ENCODE measurements at places on chromosomes 7 and 10. TPM values are rescaled to one million over a fixed set of nuclear protein-coding genes. Genes with fewer than 3 reads are reported as not detected.
A peak's percentile ranks its signal among the peaks of the same experiment; 100 is the strongest.

DNA sequence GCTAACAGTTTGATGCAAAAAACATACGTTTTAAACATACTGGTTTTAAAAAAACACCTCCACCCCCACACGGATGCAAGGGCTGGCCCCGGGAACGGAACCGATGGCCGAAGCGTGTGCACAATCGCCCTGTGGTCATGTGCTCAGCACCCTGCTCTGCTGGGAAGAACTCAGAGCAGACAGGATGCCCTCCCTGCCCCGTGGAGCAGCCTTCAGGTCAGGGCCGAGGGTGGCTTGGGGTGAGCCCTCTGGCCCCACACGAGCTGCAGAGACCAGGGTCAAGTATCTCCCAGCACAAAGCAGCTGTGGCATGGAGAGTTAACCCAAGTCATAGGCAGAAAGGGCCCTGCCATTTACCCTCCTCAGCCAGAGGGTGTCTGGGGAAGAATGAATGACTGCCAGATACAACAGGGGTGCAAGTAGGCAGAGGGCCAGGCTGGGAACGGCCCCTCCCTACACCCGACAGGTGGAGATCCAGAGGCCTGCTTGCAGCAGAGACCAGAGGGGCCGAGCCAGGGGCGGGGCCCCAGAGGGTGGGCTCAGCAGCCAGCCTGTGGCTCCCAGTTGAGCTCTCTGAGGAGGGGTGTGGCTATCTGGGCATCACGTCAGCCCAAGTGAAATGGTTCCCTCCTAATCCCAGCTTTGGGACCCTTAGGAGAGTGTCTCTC is 56.8 kb downstream of the ZRANB1 start:
- no peak overlapping the region for H3K4me3 ChIP-seq
- H3K27me3 ChIP-seq, result no peaks in the 10 kb centered on the region
- H3K27ac ChIP-seq, result peak overlapping the region; percentile 71
- peak; percentile 44 for DNase-seq
- peaks cover 43% of the 10 kb centered on the region for H3K4me1 ChIP-seq
- no peaks in the 10 kb centered on the region for H3K36me3 ChIP-seq

DNA sequence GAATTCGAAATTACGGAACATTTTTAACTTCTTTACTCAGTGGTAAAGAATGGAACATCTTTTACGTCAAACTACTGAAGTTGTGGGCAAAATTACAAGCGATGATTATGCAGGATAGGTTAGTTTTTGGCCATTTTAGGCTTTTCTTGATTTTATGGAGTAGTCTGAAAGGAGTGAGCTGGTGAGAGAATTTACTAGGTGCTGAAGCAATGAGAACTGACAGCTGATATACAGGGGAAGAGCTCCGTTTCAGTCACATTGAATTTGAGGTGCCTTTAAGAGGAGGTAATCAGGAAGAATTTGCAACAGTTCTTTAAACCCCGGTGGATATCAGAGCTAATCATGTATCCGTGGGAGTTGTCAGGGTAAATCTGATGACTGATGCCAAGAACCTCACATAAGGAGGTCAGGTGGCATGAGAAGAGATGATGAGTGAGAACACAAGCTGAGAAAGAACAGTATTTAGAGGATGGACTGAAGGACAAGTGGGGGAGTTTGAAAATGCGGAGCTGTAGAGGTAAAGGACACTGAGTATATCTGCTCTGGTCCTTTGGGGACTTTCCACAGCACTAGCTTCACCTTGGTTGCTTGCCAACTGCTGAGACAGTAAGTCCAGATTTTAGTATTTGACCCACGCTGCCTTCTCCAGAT is 104.3 kb downstream of the AHR start:
- no peaks in the 10 kb centered on the region for H3K4me1 ChIP-seq
- H3K27ac ChIP-seq, result no peak overlapping the region
- H3K27me3 ChIP-seq, result no peaks in the 10 kb centered on the region
- DNase-seq, result no peak
- H3K36me3 ChIP-seq, result no peaks in the 10 kb centered on the region
- H3K4me3 ChIP-seq, result no peak overlapping the region

GRCh38 chr10:28806951-28807759 is 129.8 kb downstream of the BAMBI start:
- H3K27me3 ChIP-seq, result no peaks in the 10 kb centered on the region
- DNase-seq, result no peak
- no peaks in the 10 kb centered on the region for H3K36me3 ChIP-seq
- H3K4me1 ChIP-seq, result peaks cover 18% of the 10 kb centered on the region
- peak overlapping the region; percentile 82 for H3K27ac ChIP-seq
- H3K4me3 ChIP-seq, result no peak overlapping the region

The RADIL gene
- 3.2 TPM for total RNA-seq

DNA sequence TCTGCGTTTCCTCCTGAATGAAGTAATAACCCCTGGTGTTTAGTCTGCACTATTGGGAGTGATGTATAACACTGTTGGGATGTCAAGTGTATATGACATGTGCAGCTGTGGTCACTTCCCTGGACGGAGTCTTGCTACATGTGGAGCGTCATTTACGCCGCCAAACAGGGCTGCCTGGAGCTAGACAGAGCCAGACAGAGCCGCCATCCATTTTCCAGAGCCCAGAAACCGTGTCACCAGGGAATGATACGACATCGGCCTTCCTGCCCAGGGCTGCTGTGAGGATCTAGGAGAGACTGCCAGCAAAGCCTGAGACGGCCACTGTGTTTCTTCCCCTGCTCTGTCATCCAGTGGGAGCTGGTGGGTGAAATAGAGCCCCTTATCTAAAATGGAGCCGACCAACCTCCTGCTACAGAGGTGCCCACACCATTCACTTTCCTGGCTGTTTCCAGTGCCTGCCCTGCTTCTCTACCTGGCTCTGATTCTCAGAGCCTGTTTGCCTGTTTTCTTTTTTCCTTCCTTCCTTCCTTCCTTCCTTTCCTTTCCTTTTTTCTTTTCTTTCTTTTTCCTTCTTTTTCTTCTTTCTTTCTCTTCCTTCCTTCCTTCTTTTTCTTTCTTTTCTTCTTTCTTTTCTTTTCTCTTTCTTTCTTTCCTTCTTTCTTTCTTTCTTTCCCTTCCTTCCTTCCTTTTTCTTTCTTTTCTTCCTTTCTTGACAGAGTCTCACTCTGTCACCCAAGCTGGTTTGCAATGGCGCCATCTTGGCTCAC is 13.3 kb upstream of the FGFR2 start:
- H3K27me3 ChIP-seq, result no peaks in the 10 kb centered on the region
- no peak overlapping the region for H3K4me3 ChIP-seq

GRCh38 chr7:118872568-118872967 is 648.1 kb downstream of the ANKRD7 start:
- H3K27me3 ChIP-seq, result no peaks in the 10 kb centered on the region
- H3K27ac ChIP-seq, result no peak overlapping the region
- H3K36me3 ChIP-seq, result no peaks in the 10 kb centered on the region
- no peak for DNase-seq
- no peak overlapping the region for H3K4me3 ChIP-seq

DNA sequence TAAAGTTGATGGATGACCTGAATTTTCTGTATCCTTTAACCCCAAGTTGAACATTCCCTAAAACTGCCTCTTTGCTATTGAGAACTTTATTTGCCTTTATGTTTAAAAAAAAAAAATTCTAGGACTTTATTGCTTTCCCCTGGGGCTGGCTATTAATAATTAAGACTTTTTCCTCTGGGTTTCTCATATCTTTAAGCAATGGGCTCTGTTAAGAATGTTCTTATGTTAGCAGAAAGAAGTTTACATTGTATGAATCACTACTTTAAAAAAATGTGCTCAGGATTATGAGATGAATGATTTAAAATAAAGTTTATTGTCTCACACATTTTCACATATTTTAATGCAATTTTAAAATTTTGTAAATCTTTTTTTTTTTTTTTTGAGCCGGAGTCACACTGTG is 19.5 kb downstream of the TAX1BP1 start:
- H3K36me3 ChIP-seq, result no peaks in the 10 kb centered on the region
- H3K27me3 ChIP-seq, result no peaks in the 10 kb centered on the region
- H3K27ac ChIP-seq, result no peak overlapping the region
- no peak for DNase-seq
- no peaks in the 10 kb centered on the region for H3K4me1 ChIP-seq

DNA sequence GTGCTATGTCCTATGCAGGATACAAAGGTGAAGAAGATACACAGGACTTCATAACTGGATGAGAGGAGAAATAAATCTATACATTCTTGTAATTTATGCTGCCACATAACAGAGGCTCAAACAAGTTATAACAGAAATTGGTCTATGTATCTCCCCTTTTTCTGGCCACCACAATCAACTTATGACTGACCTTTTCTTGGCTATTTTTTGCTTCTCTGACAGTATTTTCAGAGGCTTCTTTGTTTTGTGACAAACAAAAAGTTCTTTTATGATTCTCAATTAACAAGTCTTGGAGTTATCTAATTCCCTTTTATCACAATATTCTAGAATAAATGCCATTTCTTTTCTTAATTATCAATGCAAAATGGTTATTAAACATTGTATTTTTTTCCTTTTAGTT is 953.0 kb upstream of the ZWINT start:
- no peak overlapping the region for H3K4me3 ChIP-seq
- no peaks in the 10 kb centered on the region for H3K27me3 ChIP-seq
- H3K36me3 ChIP-seq, result no peaks in the 10 kb centered on the region
- H3K4me1 ChIP-seq, result no peaks in the 10 kb centered on the region
- no peak overlapping the region for H3K27ac ChIP-seq

DNA sequence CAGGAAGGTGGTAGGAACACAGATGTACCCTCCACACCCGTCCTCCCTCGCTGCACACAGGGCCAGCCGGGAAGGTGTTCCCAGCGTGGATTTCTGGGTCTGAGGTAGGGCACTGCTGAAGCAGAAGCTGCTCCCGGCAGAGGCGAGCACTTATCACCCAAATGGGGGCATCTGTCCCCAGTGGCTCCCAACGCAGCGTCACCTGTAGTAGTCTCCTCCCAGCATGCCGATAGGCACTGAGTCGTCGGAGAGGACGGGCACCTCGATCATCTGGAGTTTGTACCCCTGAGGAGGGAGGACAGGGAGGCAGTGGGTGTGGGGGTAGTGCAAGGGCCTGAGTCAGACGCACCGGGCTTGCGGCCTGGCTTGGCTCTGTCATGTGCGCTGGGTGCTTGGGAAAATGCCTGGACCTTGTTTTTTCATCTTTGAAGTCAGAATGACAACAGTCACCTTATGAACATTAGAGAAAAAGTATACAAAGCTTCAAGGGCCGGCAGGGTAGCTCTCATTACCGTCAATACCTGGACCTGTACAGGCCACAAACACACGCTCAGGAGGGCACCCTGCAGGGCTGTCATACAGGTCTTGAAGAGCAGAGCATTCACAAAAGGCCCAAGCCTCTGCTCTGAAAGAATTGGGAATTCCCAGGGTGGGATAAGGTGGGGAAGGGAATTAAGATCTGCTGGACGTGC is 3.1 kb upstream of the PYROXD2 start:
- no peak overlapping the region for H3K27ac ChIP-seq
- no peak overlapping the region for H3K4me3 ChIP-seq
- no peaks in the 10 kb centered on the region for H3K27me3 ChIP-seq
- H3K36me3 ChIP-seq, result no peaks in the 10 kb centered on the region

DNA sequence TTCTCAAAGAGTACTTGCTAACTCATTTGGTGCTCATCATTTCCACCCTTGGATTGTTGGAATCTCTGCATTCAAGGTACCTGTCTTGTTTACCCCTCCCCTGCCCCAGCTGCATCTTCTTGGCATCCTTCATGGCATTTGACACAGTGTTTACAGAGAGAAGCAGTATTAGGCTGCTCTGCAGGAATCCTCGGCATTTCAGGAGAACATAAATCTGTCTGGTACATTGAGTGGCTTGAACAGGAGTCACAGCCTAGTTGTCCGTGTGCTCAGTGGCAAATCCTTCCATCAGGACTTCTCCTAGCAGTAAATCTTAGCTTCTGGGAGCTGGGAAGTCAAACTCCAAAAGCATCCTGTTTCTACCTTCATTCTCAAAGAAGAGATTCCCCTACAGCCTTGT is 136.8 kb upstream of the YAE1 start:
- no peaks in the 10 kb centered on the region for H3K4me1 ChIP-seq
- no peaks in the 10 kb centered on the region for H3K27me3 ChIP-seq
- DNase-seq, result no peak
- H3K27ac ChIP-seq, result no peak overlapping the region
- no peaks in the 10 kb centered on the region for H3K36me3 ChIP-seq
- no peak overlapping the region for H3K4me3 ChIP-seq

GRCh38 chr7:99083733-99084132 is 60.2 kb downstream of the SMURF1 start:
- peaks cover 8% of the 10 kb centered on the region for H3K4me1 ChIP-seq
- H3K27me3 ChIP-seq, result no peaks in the 10 kb centered on the region
- H3K27ac ChIP-seq, result no peak overlapping the region
- DNase-seq, result no peak
- no peaks in the 10 kb centered on the region for H3K36me3 ChIP-seq
- H3K4me3 ChIP-seq, result no peak overlapping the region

GRCh38 chr10:17643339-17643754 is 604 bp upstream of the STAM start:
- H3K27ac ChIP-seq, result peak overlapping the region; percentile 90
- peak overlapping the region; percentile 84 for H3K4me3 ChIP-seq
- no peaks in the 10 kb centered on the region for H3K36me3 ChIP-seq
- no peak for DNase-seq
- H3K27me3 ChIP-seq, result no peaks in the 10 kb centered on the region

DNA sequence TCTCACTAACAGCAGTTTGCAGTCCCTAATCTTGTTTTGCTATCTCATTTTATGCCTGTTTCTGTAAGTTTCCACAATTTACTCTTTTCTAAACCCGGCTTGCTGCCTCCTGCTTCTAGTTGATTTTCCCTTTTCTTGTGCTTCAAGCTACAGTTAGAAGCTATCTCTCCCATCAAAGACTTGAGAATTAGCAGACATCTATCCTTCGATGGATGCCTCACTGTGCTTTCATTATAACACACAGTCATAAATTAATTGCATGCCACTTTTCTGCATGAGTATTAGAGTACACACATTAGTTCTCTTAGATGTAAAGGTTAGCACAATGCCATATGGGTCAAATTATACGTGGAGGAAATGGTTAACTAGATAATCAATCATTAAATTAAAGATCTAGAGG is 48.7 kb downstream of the SEMA3A start:
- no peak for DNase-seq
- no peaks in the 10 kb centered on the region for H3K27me3 ChIP-seq
- no peaks in the 10 kb centered on the region for H3K4me1 ChIP-seq
- no peak overlapping the region for H3K4me3 ChIP-seq

GRCh38 chr10:28569506-28570159 is 36.7 kb downstream of the WAC start:
- H3K36me3 ChIP-seq, result no peaks in the 10 kb centered on the region
- no peak overlapping the region for H3K27ac ChIP-seq
- no peak overlapping the region for H3K4me3 ChIP-seq
- H3K4me1 ChIP-seq, result peaks cover 11% of the 10 kb centered on the region
- no peaks in the 10 kb centered on the region for H3K27me3 ChIP-seq
- no peak for DNase-seq

DNA sequence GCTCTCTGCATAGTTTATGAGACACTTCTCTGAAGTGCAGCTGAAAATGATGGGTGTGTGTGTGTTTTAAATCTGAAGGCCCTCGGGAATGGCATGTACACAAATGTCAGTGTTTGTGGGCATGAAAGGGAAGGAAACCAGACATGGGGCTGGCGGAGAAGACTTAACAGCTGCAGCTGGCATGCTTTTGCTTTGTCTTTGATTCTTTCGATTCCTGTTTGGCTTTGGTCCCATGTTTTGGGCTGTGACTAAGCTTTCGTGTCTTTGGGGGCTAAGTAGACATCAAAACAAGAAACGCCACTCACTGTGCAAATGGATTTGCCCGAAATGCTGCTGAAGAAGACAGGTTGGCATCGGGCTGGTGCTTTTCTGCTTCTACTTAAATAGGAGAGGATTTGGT is 179.3 kb downstream of the PFKFB3 start:
- no peaks in the 10 kb centered on the region for H3K36me3 ChIP-seq
- H3K27me3 ChIP-seq, result no peaks in the 10 kb centered on the region
- no peak overlapping the region for H3K27ac ChIP-seq
- H3K4me3 ChIP-seq, result no peak overlapping the region
- DNase-seq, result no peak

The TRIL gene
- 2.6 TPM for total RNA-seq

Data from ovary (tissue), 10 donors.